ENCODE measurements at places on chromosomes 13 and 19. TPM values are rescaled to one million over a fixed set of nuclear protein-coding genes. Genes with fewer than 3 reads are reported as not detected.

DNA sequence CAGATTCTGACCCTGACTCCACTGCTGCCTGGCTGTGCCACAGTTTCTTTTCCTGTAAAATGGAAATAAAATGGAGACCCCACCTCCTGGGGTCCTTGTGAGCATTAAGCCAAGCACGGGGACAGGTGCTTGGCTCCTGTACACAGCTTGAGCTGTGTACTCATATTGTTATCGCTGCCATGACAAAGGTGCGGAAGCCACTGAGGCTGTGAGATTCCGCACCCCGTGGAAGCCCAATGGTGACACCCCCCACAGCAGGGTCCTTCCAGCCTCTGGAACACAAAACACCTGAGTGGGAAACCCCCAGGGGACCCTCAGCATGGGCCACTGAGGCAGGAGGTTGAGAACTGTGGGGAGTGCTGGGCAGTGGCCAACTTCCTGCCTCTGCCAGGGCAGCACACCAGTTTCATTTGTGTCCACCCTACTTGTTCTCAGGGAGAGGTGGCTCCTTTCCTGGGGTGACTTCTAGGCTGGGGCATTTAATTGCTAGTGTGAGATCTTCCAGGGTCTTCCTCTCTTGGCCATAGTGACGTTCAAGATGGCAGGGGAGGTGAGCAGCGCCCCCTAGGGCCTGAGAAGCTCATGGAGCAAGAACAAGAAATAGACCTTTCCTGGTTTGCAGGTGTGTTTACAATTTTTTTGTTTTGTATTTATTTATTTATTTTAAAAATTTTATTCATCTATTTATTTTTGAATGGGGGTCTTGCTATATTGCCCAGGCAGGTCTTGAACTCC lies 5.4 kb upstream of the JSRP1 start:
- H3K27ac ChIP-seq, result no peak overlapping the region
- no peak overlapping the region for H3K4me3 ChIP-seq
- no peak for DNase-seq
- H3K36me3 ChIP-seq, result no peaks in the 10 kb centered on the region

GRCh38 chr13:21595546-21595822 lies 8.5 kb downstream of the MICU2 start:
- H3K4me3 ChIP-seq, result no peak overlapping the region
- no peak for DNase-seq
- no peak overlapping the region for H3K27ac ChIP-seq
- no peaks in the 10 kb centered on the region for H3K27me3 ChIP-seq
- no peaks in the 10 kb centered on the region for H3K4me1 ChIP-seq

DNA sequence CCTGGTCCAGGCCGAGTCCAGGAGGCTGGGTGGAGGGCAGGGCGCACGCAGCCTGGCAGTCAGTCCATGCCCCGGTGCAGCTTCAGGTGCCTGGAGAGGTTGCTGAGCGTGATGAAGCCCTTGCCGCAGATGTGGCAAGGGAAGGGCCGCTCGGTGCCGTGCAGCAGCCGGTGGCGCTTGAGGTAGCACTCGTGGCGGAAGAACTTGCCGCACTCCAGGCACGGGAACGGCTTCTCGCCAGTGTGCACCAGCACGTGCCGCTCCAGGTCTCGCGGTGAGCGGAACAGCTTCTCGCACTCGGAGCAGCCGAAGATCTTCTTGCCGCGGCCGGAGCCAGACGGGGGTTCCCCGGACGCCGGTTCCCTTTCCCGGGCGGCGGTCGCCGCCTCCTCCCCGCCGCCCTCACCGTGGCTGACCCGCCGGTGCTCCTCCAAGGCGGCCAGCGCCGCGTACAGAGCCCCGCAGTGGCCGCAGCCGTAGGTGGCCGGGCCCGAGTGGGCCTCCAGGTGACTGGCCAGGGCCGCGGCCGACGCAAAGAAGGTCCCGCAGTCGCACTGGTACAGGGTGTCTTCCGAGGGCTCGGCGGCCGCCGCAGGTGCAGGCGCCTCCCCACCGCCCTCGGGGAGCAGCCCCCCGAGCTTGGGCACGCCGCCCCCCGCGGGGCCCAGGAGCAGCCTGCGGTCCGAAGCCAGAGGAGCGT lies 6.8 kb downstream of the FIZ1 start:
- no peaks in the 10 kb centered on the region for H3K4me1 ChIP-seq
- H3K36me3 ChIP-seq, result no peaks in the 10 kb centered on the region
- no peak overlapping the region for H3K27ac ChIP-seq
- H3K27me3 ChIP-seq, result no peaks in the 10 kb centered on the region
- no peak overlapping the region for H3K4me3 ChIP-seq
- no peak for DNase-seq

DNA sequence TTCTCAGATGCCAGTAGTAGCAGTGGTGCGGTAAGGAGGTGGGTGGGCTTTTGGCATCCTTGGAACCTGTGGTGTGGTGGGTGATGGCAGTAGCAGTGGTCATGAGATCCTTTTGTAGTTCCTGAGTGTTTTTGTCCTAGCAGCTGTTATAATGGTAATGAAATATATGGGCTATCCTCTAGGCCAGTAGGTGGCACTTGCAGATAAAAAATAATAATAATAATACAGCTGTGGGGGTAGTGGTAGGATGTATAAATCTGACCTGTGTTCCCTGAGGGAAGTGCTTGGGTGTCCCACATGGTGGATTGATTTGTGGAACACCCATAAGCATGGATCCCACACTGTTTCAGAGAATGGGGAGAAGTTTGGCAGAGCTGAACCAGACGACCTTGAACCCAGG lies 334.0 kb downstream of the SLITRK5 start:
- no peaks in the 10 kb centered on the region for H3K4me1 ChIP-seq
- H3K27ac ChIP-seq, result no peak overlapping the region
- H3K36me3 ChIP-seq, result no peaks in the 10 kb centered on the region
- DNase-seq, result no peak
- no peak overlapping the region for H3K4me3 ChIP-seq
- H3K27me3 ChIP-seq, result no peaks in the 10 kb centered on the region

DNA sequence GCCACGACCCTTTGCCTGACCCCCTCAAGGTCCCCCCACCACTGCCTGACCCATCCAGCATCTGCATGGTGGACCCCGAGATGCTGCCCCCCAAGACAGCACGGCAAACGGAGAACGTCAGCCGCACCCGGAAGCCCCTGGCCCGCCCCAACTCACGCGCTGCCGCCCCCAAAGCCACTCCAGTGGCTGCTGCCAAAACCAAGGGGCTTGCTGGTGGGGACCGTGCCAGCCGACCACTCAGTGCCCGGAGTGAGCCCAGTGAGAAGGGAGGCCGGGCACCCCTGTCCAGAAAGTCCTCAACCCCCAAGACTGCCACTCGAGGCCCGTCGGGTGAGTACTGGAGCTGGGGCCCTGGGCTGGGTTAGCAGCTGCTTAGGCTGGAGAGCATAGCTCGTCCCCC lies 8.6 kb downstream of the MAP1S start:
- H3K27me3 ChIP-seq, result no peaks in the 10 kb centered on the region
- no peaks in the 10 kb centered on the region for H3K4me1 ChIP-seq
- H3K27ac ChIP-seq, result no peak overlapping the region
- no peak for DNase-seq
- no peak overlapping the region for H3K4me3 ChIP-seq

The NFKBIB gene
- 20.8 TPM for total RNA-seq

DNA sequence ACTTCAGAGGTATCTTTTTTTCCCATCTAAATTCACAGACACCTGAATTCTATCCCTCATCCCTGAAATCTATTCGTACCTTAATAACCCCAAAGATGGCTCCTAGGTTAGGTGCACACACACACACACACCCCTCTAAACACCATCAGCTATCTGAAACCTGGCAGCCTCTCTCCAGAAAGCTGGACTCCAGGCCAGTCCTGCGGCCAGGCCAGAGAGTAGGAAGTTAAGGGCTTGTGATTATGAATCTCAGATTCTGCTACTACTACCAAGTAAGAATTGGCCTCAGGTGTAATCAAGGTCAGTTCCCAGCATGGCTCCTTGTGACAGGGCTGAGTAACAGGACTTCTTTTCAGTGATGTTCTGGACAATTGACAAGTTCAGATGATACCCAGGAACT lies 244.2 kb upstream of the SERP2 start:
- H3K36me3 ChIP-seq, result no peaks in the 10 kb centered on the region
- DNase-seq, result no peak
- no peaks in the 10 kb centered on the region for H3K27me3 ChIP-seq
- H3K4me3 ChIP-seq, result no peak overlapping the region
- H3K27ac ChIP-seq, result no peak overlapping the region

DNA sequence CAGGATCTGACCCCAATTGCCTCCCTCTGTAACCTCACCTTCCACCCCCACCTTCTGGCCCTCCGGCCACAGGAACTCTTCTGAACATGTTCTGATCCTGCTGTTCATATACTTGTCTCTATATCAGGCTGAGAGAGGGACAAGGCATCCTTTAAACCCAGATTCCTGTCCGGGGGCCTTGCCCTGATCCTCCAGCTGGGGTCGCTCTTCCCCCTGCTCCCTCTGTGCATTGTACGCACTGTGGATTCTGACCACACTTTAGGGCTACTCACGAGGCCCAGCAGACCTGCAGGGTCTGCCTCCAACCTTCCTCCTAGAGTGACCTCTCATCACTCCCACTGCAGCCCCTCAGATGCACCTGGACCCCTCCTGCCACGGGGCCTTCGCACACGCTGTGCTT lies 269.3 kb downstream of the UQCRFS1 start:
- no peak overlapping the region for H3K27ac ChIP-seq
- DNase-seq, result no peak
- H3K27me3 ChIP-seq, result no peaks in the 10 kb centered on the region
- H3K36me3 ChIP-seq, result no peaks in the 10 kb centered on the region
- H3K4me3 ChIP-seq, result no peak overlapping the region

GRCh38 chr19:35421362-35421761 lies 26.7 kb upstream of the FFAR2 start:
- H3K36me3 ChIP-seq, result no peaks in the 10 kb centered on the region
- H3K4me1 ChIP-seq, result peaks cover 6% of the 10 kb centered on the region
- H3K27ac ChIP-seq, result no peak overlapping the region
- DNase-seq, result no peak

- DNase-seq, result no peak
- no peaks in the 10 kb centered on the region for H3K27me3 ChIP-seq
- no peak overlapping the region for H3K27ac ChIP-seq
- no peaks in the 10 kb centered on the region for H3K36me3 ChIP-seq
Measured at GRCh38 chr19:35272122-35272719, 3.5 kb downstream of the USF2 start.

GRCh38 chr13:51638216-51638871 lies 54.1 kb downstream of the WDFY2 start:
- H3K27ac ChIP-seq, result peak overlapping the region; percentile 81
- no peaks in the 10 kb centered on the region for H3K36me3 ChIP-seq
- no peaks in the 10 kb centered on the region for H3K27me3 ChIP-seq
- no peak overlapping the region for H3K4me3 ChIP-seq
- peaks cover 42% of the 10 kb centered on the region for H3K4me1 ChIP-seq
- no peak for DNase-seq

DNA sequence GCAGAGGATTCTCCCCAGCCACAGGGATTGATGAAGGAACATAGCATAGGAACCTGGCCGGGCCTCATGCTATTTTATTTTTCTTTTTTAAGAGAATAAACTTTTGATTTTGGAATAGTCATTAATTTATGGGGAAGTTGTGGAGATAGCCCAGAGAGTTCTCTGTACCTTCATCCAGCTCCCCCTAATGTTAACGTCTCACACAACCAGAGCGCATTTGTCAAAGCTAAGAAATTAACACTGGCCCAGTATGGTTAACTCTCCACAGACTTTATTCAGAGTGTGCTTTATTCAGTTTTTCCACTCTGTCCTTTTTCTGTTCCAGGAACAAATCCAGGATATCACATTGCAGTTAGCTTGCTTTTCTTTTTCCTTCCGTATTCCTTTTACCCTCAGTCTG lies 59.4 kb downstream of the RGCC start:
- no peaks in the 10 kb centered on the region for H3K4me1 ChIP-seq
- no peak overlapping the region for H3K27ac ChIP-seq
- no peaks in the 10 kb centered on the region for H3K36me3 ChIP-seq
- no peak overlapping the region for H3K4me3 ChIP-seq
- H3K27me3 ChIP-seq, result no peaks in the 10 kb centered on the region
- no peak for DNase-seq

The GRIK5 gene
- 0.92 TPM for total RNA-seq

- no peaks in the 10 kb centered on the region for H3K4me1 ChIP-seq
- H3K27me3 ChIP-seq, result no peaks in the 10 kb centered on the region
- no peak overlapping the region for H3K4me3 ChIP-seq
- DNase-seq, result no peak
- H3K36me3 ChIP-seq, result no peaks in the 10 kb centered on the region
Measured at GRCh38 chr13:66681403-66681802, 548.7 kb downstream of the PCDH9 start.

DNA sequence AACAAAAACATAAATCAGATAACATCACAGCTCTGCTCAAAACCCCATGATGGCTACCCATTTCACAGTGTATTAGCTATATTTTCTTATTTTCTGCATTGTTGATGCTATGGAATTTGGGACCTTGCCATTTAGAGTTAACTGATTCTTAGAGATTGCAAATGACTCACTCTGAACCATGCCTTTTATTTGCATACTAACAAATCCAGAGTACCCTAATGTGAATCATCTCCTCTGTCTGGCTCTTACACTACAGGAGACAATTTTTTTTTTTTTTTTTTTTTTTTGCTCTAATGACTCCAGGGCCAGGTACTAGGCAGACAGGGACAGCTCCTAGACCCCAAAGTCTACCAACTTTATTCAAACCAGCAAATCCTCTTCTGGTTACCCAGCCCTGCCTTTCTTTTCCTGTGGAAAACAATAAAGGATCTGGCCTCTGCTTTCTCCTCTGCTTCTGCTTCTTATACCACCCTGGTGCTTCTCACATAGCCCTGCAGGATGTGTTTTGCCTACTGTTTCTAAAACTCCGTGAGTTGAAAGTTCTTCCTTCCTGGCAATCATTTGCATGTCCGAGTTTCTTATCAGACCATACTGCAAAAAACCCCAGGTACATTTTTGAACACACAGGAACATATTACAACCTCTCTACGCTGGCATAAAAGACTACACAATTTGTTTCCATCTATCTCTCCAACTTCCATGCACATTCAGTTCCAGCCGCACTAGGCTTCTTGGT lies 10.6 kb upstream of the ZNF460 start:
- H3K27ac ChIP-seq, result peak overlapping the region; percentile 34
- DNase-seq, result peak; percentile 17
- peaks cover 8% of the 10 kb centered on the region for H3K4me1 ChIP-seq
- no peaks in the 10 kb centered on the region for H3K27me3 ChIP-seq

The RFX1 gene
- 2.2 TPM for total RNA-seq
